ENCODE measurements at places on chromosomes 7 and 10.

GRCh38 chr10:93435621-93436397 is 46.3 kb downstream of the MYOF start:
- no peak for DNase-seq

- DNase-seq, result peak; percentile 22
These were observed 472.1 kb upstream of the IGFBP3 start for GRCh38 chr7:46393142-46393541.

GRCh38 chr7:519484-520390 is at the start of gene PDGFA:
PDGFA (minus strand) TSS chr7:519846; CDS start chr7:519001, 845 bp downstream.
- peak; percentile 63 for DNase-seq

DNA sequence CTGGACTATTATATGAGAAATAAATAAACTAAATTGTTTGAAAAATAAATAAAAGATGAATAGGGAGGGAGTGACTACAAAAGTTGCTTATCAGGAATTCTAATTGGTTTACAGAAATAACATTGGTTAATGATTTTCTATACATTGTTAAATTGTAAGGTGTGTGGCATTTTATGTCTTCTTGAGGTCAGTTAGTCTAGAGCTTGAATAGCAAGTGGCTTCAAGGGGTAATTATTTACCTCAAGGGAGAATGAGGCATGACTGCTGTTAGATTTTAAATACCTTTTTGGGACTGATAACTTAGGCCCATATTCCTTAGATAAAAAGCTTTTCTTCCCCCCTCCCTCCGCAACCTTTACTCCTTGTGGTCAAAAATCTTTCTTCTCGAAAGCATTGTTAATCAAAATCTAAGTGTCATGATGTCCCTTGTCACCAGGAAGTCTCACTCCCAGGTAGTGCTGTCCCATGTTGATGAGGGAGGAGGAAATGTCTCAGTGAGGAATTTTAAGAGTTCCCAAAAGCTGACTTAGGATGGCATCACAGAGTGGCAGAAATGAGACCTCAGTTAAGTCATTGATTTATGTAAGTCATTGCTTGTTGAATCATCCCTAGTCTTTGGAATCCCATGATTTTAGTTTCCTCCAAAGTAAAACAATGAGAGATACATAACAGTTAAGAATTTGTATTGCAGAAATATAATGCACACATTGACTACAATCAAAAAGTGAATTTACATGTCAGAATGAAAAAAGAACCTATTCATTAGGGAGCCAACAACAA is 71.5 kb downstream of the MAPK8 start:
- DNase-seq, result no peak

DNA sequence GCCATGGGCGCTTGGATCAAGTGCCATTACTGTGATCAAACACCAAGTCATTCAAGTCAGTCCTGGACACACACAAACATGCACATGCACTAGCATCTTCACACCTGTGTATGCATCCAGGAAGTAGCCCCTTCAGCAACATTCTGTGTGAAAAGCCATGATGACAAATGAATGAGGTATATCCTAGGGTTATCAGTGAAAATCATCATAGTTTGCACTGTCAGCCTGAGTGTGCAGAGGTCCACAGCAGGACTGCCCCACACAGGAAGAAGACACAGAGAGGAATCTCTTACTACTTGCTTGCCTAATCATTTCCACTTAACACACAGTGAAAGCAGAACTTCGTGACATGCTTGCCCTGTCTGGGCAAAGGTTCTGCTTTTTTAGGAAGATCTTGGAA is 184.0 kb upstream of the ADO start:
- no peak for DNase-seq

DNA sequence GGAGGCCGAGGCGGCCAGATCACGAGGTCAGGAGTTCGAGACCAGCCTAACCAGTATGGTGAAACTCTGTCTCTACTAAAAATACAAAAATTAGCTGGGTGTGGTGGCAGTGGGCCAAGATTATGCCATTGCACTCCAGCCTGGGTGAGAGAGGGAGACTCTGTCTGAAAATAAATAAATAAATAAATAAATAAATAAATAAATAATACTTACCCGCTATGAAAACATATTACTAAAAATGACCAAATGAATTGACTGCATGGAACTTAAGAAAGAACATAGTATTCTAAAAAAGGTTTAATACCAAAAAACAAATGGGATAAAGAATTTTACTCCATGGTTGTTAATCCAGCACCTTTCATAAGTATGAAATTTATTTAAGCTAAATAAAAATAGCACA is 305.0 kb downstream of the GATA3 start:
- no peak for DNase-seq

- no peak for DNase-seq
These were observed 19.1 kb downstream of the DENND2A start for GRCh38 chr7:140621401-140622021.

GRCh38 chr7:29457141-29457561 is 106.5 kb upstream of the PRR15 start:
- DNase-seq, result no peak

DNA sequence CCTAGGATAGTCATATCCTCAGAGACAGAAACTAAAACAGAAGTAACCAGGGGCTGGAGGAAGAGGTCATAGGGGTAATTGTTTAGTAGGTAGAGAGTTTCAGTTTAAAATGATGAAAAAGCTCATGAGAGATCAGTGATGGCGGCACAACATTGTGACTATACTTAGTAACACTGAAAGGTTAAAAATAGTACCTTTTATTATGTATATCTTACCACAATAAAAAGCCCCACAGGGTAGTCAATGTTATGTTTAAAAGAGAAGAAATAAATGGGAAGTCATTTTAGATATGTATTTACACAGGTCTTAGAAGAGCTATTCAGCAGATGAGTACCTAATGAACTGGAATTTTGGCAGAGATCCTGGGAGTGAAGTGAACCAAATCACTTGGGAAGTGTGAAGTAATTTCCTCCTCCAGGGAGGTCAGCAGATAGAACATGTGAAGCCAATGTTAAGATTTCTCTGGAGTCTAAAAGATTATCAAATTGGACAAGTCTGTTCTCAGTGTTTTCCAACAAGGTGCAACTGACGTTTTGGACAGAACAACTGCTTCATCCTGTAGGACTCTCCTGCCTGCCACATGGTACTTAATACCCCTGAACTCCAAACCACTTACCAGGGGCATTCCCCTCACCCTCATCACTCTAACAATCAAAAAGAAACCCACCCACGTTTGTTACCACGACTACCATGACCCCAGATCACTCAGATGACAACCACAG is 6.4 kb downstream of the CDCA7L start:
- no peak for DNase-seq

GRCh38 chr7:81506609-81507008 is 263.2 kb downstream of the HGF start:
- DNase-seq, result no peak

DNA sequence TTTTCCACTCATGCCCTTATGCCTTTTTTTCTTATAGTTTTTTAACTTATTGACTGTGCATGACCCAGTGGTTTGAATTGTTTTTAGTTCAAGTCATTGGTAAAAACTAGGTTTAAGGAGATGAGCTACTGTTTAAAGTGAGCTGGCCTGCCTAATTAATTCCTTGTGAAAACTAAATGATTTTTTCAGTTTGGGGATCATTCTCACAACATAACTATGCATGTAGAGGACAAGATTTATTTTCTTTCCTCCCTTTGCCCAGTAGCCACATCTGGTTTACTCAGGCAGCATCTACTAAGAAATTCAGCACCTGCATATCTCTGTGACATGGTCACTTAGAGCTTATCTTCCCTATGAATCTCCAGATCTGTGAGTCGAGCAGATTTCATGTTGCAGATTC is 1.7 kb downstream of the ADO start:
- DNase-seq, result no peak

GRCh38 chr7:159136442-159136841 is 8.2 kb downstream of the VIPR2 start:
- DNase-seq, result peak; percentile 3

DNA sequence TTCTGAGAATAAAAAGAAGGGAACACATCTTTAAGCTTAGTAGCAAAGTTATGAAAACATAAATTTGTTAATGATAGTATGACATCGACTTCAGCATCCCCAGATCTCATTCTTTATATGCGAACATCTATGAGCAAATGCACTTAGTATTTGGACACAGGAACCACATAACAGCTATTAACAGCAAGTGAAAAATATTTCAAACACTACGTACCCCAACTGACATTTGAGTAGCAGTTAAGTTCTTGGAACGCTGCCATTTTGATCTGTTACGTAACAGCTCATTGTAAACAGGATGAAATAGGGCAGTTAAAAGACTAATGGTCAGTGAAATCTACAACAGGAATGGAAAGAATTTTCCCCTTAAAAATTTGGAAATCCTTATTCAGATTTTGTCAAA is 428.9 kb downstream of the TNS3 start:
- DNase-seq, result no peak

DNA sequence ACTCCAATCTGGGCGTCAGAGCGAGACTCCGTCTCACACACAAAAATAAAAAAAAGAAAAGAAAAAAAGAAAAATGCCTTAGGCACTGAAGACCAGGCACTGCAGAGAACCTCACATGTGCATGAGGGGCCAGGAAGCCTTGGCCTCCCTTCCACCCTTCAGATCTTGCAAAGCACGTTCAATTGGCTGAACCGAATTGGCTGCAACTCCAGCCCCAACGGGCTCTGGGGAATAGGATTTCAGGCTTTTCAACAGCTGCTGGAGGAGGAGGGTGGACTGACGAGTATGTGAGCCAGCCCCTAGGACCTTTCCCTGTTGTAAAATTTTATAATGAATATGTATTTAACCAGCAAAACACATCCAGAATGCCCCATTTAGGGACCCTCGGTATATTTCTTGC is 16.7 kb downstream of the TMEM120A start:
- peak; percentile 52 for DNase-seq

- no peak for DNase-seq
These were observed 46.9 kb upstream of the GJD4 start for GRCh38 chr10:35558276-35558675.

- peak; percentile 12 for DNase-seq
These were observed 10.0 kb upstream of the CRYGN start for GRCh38 chr7:151449990-151450389.

GRCh38 chr10:16679511-16679910 is 137.7 kb downstream of the RSU1 start:
- no peak for DNase-seq

DNA sequence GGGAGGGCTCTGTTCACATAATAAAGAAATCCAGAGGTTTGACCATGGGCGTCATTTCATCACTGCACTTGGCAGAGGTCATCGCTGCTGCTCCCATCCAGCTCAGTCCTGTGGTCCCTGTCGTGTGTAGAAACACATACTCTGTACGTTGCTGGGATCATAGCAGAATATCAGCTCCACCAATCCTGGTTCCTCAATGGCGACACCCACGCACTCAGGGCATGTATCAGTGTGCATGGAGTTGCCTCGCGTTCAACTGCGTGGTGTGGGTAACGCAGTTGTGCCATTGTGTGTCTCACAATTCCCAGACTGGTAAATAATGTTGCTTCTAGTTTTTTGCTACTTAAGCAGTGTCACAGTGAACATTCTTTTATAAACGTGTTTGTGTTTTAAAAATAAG is 111.1 kb downstream of the LHPP start:
- no peak for DNase-seq

GRCh38 chr7:137957887-137958286 is 44.0 kb downstream of the CREB3L2 start:
- DNase-seq, result no peak

GRCh38 chr10:107436568-107436967 is 272.1 kb upstream of the SORCS1 start:
- no peak for DNase-seq

DNA sequence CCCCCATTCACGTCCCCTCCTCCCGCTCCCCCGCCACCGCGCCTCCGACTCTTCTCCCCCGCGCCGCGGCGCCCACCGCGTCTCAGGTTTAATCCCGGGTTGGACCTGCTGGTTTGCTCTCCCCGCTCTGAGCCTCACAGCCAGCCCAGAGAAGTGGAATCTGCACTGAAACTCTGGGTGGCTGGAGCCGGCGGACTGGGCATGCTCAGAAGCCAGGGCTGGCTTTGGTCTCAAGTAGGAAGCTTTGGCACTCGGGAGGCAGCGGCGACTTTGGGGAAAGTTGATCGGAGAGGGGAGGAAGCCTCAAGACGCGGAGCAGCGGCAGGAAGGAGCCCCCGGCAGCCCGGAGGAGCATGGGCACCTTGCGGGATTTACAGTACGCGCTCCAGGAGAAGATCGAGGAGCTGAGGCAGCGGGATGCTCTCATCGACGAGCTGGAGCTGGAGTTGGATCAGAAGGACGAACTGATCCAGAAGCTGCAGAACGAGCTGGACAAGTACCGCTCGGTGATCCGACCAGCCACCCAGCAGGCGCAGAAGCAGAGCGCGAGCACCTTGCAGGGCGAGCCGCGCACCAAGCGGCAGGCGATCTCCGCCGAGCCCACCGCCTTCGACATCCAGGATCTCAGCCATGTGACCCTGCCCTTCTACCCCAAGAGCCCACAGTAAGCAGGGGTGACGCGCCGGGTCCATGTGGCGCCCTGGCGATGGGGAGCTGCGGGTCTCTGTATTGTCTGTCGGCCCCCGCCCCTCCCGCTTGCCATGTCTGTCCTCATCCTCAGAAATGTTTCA is at the start of gene PRKG1:
PRKG1 (plus strand) TSS at position 250 of the 791 bp plus-strand sequence.
- DNase-seq, result peak; percentile 81

GRCh38 chr7:7263297-7264230 is 81.2 kb downstream of the C1GALT1 start:
- no peak for DNase-seq

DNA sequence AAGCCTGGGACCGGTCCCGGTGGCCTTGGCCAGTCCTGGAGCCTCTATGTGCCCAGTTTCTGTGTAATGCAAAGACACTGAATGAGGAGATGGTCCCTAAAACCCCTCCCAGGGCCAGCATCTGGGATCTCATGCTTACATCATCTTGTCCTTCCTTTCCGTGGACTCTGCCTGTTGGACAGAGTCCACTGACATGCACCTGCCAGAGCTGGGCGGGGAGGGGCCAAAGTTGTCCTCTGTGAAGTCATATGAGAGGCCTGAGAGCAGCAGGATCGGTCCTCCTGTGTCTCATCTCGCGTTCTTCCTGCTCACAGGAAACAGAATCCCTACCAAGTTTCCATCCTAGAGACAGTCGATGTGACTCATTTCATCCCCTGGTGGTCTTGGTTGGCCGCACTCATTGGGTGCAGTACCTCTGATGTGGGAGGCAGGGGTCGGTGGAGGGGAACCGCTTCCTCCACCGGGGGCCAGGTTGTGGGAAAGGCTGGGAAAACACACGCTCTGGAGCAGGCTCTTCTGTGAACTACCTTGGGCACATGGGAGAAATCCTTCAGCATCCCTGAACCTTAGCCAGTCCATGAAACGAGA is 389.6 kb upstream of the PODXL start:
- DNase-seq, result no peak

DNA sequence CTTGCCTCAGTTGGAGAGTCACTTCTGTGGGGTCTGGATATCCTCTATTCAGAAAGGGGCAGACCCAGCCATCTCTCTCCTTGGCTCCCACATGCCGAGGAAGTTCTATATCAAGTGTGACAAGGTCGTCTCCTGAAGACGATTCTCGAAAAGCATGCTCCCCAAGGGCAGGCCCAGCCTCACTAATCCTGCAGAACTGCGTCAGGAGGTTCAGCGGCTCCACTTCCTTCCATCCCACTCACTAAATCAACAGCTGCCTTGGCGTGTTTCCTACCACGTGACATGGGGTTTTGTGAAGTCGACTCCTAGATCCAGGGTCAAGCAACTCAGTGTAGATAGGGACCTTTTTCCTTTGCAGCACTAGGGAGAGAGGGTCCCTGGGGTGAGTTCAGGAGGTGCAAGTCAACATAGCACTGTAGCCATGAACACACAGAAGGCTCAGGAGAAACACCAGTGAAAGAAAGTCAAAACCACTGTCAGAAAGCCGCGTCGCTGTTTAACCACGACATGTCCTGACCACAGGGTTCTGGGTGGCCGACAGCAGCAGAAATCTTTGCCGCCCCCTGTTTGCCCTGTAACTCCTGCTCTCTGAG is 156.4 kb downstream of the PRPF18 start:
- DNase-seq, result no peak

Data from uterus (tissue), 4 donors.